Upper lobe of right lung (tissue), 1 donor: ENCODE measurements at places on chromosomes 3 and 15. TPM values are rescaled to one million over a fixed set of nuclear protein-coding genes. Genes with fewer than 3 reads are reported as not detected.

- no peaks in the 10 kb centered on the region for H3K36me3 ChIP-seq
- no peak overlapping the region for H3K27ac ChIP-seq
- DNase-seq = no peak
- no peaks in the 10 kb centered on the region for H3K27me3 ChIP-seq
- H3K4me3 ChIP-seq = no peak overlapping the region
Measured at GRCh38 chr3:156010829-156011228, 109.5 kb upstream of the KCNAB1 start.

- H3K4me3 ChIP-seq = no peak overlapping the region
- H3K36me3 ChIP-seq = no peaks in the 10 kb centered on the region
- no peaks in the 10 kb centered on the region for H3K27me3 ChIP-seq
- no peaks in the 10 kb centered on the region for H3K4me1 ChIP-seq
- no peak overlapping the region for H3K27ac ChIP-seq
- DNase-seq = no peak
Measured at GRCh38 chr3:70248856-70249255, 63.6 kb downstream of the MDFIC2 start.

GRCh38 chr15:69346112-69346511 lies 47.4 kb downstream of the PAQR5 start:
- no peak overlapping the region for H3K27ac ChIP-seq
- DNase-seq = no peak
- H3K27me3 ChIP-seq = no peaks in the 10 kb centered on the region
- no peaks in the 10 kb centered on the region for H3K4me1 ChIP-seq

GRCh38 chr15:101446518-101447167 lies 42.9 kb downstream of the PCSK6 start:
- no peaks in the 10 kb centered on the region for H3K36me3 ChIP-seq
- no peak for DNase-seq
- peak overlapping the region; percentile 1 for H3K27ac ChIP-seq
- H3K27me3 ChIP-seq = no peaks in the 10 kb centered on the region
- H3K4me3 ChIP-seq = no peak overlapping the region

- peaks cover 10% of the 10 kb centered on the region for H3K4me1 ChIP-seq
- DNase-seq = no peak
- H3K4me3 ChIP-seq = no peak overlapping the region
- H3K27ac ChIP-seq = no peak overlapping the region
Measured at GRCh38 chr3:132726341-132726823, 4.2 kb upstream of the NPHP3 start.

DNA sequence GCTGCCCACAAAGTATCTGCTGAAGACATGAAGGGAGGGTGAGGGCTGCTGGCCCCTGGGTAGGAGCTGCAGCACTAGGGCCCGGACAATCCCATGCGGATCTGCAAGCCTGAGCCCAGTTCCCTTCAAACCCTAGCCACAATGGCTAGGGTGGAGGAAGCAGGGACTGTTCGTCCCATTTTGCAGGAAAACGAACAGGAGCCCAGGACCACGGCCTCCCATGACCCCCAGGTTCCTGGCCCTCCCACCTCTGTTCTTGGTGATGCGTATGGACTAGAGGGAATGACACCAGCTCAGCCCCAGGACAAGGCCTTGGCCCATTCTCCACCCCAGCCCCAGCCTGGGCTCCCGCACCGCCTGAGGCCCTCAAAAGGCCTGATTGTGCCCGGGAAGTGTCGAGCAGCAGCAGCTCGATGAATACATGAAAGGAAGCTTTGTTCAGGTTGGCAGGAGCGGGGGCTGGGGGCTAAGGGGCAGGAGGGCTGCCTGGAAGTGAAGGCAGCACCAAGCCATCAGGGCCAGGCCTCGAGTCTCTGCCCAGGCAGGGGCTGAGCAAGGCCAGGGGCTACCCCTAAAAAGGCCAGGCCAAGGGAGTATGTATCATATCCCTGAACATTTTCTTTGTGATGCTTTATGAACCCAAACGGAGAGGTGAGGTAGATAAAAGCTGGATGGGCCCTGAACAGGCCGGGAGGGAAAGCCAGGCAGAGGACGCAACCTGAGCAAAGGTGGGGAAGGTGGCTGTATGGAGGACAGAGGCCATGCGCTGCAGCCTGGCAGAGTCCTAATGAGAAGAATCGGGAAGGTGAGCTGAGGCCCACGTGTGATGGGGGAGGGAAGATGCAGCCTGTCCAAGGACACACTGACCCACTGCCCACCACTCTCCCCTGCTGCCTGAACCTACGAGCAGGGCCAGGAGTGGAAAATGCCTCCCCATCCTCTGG lies 12.2 kb downstream of the SEMA7A start:
- no peaks in the 10 kb centered on the region for H3K36me3 ChIP-seq
- no peaks in the 10 kb centered on the region for H3K27me3 ChIP-seq
- DNase-seq = no peak
- H3K4me1 ChIP-seq = peaks cover 10% of the 10 kb centered on the region
- H3K4me3 ChIP-seq = no peak overlapping the region
- no peak overlapping the region for H3K27ac ChIP-seq

GRCh38 chr3:24258260-24258659 lies 236.4 kb downstream of the THRB start:
- no peak overlapping the region for H3K4me3 ChIP-seq
- DNase-seq = no peak
- H3K27me3 ChIP-seq = no peaks in the 10 kb centered on the region
- no peak overlapping the region for H3K27ac ChIP-seq

GRCh38 chr15:52765785-52766184 lies 24.4 kb downstream of the ONECUT1 start:
- no peak overlapping the region for H3K4me3 ChIP-seq
- DNase-seq = no peak
- no peaks in the 10 kb centered on the region for H3K4me1 ChIP-seq
- H3K27me3 ChIP-seq = peaks cover 26% of the 10 kb centered on the region

- H3K4me3 ChIP-seq = no peak overlapping the region
- H3K4me1 ChIP-seq = no peaks in the 10 kb centered on the region
- no peak for DNase-seq
- no peak overlapping the region for H3K27ac ChIP-seq
- H3K27me3 ChIP-seq = no peaks in the 10 kb centered on the region
- no peaks in the 10 kb centered on the region for H3K36me3 ChIP-seq
Measured at GRCh38 chr15:53580366-53580765, 179.1 kb downstream of the WDR72 start.

DNA sequence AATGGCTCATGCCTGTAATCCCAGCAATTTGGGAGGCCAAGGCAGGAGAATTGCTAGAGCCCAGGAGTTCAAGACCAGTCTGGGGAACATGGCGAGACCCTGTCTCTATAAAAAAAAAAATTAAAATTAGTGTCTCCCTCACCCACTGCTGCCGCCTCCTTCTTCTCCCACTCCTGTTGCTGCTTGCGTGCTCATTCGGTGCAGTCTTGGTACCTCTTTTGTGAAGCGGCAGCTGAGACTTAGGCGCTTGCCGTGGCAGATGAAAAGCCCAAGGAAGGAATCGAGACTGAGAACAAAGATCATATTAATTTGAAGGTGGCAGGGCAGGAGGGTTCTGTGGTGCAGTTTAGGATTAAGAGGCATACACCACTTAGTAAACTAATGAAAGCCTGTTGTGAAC lies 20.0 kb downstream of the GLB1 start:
- H3K27ac ChIP-seq = no peak overlapping the region
- H3K4me1 ChIP-seq = no peaks in the 10 kb centered on the region
- no peaks in the 10 kb centered on the region for H3K27me3 ChIP-seq
- no peak for DNase-seq

- H3K4me3 ChIP-seq = peak overlapping the region; percentile 87
- H3K4me1 ChIP-seq = peaks cover 9% of the 10 kb centered on the region
- H3K27ac ChIP-seq = peak overlapping the region; percentile 85
- DNase-seq = no peak
Measured at GRCh38 chr3:16885593-16886302, 993 bp downstream of the PLCL2 start.

- no peak for DNase-seq
- peaks cover 60% of the 10 kb centered on the region for H3K36me3 ChIP-seq
- H3K27ac ChIP-seq = no peak overlapping the region
- peaks cover 19% of the 10 kb centered on the region for H3K4me1 ChIP-seq
- H3K4me3 ChIP-seq = no peak overlapping the region
- H3K27me3 ChIP-seq = no peaks in the 10 kb centered on the region
Measured at GRCh38 chr3:148999806-149000205, 8.5 kb downstream of the GYG1 start.

DNA sequence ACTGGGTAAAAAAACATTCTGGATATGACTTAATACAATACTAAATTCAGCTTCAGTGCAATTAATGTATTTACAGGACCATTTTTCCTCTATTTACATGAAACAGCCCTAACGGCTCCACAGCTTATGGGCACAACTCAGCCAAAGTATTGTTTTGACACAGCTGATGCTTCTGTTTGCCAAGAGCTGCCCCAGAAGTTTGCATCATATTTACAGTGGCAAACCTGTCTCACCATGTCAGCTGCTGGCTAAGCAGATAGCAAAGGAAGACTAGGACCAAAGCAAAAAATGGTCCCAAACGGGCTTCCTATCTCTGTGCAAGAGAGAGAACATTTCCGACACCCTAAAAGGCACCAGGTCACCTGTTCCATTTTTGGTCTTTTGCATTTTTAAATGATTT lies 94.5 kb downstream of the ADAMTS9 start:
- no peak for DNase-seq
- H3K27me3 ChIP-seq = no peaks in the 10 kb centered on the region
- H3K27ac ChIP-seq = no peak overlapping the region
- H3K4me1 ChIP-seq = no peaks in the 10 kb centered on the region
- no peak overlapping the region for H3K4me3 ChIP-seq

- peak overlapping the region; percentile 68 for H3K4me3 ChIP-seq
- peak overlapping the region; percentile 80 for H3K27ac ChIP-seq
- no peaks in the 10 kb centered on the region for H3K27me3 ChIP-seq
- no peaks in the 10 kb centered on the region for H3K36me3 ChIP-seq
Measured at GRCh38 chr3:194139071-194139813, 3.3 kb downstream of the HES1 start.

The LXN gene
- 20.9 TPM for total RNA-seq

DNA sequence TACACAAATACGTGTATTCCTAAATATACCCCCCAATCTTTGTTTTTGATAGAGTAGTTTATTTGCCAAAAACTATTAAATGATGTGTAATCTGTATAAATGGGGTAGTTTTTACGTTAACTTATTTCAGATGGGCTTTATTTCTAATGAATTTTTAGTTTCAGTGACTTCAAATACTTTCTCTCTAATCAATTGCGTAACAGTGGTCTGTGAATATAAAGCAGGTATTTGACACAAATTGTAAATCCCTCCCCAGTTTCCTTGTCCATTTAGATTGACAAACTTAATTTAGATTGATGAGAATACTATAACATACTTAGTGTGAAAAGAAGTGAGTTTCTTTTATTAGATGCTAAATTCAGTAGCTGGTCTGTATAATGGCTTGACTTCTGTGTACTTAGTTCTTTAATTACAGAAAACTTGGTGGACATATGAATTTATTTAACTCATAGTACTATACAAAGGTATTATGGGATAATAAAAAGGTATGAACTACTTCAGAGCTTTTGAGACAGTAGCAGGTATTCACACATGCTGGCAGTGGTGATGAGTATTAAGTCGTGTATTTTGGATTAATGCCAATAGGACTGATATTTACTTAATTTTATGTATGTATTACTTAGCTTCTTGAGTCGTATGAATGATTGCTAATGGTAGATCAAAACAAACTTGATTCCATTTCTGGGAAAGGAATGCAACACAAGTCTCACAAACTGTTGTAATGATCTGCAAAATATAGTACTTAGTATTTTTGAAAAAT lies 81.6 kb downstream of the STT3B start:
- DNase-seq = no peak
- no peak overlapping the region for H3K4me3 ChIP-seq
- peaks cover 15% of the 10 kb centered on the region for H3K4me1 ChIP-seq
- H3K36me3 ChIP-seq = peaks cover 18% of the 10 kb centered on the region
- H3K27ac ChIP-seq = no peak overlapping the region

DNA sequence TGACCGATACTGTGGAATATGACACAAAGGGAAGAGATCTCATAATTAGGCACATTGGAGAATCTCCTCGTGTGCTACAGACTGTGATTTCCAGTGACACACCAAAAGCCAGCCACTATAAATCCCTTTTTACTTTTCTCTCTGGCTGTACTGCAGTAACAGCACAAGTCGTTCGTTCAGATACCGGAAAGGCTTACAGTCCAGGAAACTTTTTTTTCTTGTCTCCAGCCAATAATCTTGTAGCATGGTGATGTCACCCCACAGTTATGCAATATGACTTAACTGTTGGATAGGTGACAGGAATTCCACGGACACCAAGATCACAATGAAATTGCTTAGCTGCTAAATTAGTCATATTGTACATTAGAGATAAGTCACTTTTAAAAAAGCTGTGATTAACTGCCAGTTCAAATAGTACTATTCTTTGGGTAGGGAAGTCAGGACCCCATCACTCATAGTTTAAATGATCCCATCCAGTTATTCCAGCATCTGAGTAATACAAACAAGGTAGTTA lies 36.3 kb upstream of the TSC22D2 start:
- H3K4me3 ChIP-seq = peak overlapping the region; percentile 27
- DNase-seq = no peak
- H3K27ac ChIP-seq = peak overlapping the region; percentile 40
- H3K36me3 ChIP-seq = no peaks in the 10 kb centered on the region
- H3K4me1 ChIP-seq = peaks cover 9% of the 10 kb centered on the region
- H3K27me3 ChIP-seq = no peaks in the 10 kb centered on the region

DNA sequence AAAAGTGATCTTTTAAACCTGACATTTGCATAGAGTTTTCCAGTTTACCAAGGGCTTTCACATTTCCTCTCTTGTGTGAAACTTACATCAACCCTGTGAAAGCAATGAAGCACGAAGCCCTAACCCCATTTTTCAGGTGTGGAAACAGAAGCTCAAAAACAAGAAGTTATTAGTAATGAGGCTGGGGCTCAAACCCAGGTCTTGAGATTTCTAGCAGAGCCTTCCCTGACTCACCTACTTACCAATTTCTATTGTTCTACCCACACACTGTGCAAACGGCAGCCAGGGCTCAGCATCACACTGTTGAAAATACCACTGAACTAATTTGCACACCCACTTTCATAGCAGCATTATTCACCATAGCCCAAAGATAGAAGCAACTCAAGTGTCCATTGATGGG lies 117.8 kb upstream of the IGF1R start:
- peaks cover 10% of the 10 kb centered on the region for H3K27me3 ChIP-seq
- DNase-seq = no peak
- H3K4me3 ChIP-seq = no peak overlapping the region
- no peak overlapping the region for H3K27ac ChIP-seq

The CERS3 gene
- total RNA-seq = not detected

GRCh38 chr3:182258538-182259177 lies 534.6 kb upstream of the ATP11B start:
- H3K4me3 ChIP-seq = no peak overlapping the region
- no peak for DNase-seq
- H3K4me1 ChIP-seq = no peaks in the 10 kb centered on the region
- H3K27ac ChIP-seq = no peak overlapping the region

The PLA2G4F gene
- total RNA-seq = 104 TPM

DNA sequence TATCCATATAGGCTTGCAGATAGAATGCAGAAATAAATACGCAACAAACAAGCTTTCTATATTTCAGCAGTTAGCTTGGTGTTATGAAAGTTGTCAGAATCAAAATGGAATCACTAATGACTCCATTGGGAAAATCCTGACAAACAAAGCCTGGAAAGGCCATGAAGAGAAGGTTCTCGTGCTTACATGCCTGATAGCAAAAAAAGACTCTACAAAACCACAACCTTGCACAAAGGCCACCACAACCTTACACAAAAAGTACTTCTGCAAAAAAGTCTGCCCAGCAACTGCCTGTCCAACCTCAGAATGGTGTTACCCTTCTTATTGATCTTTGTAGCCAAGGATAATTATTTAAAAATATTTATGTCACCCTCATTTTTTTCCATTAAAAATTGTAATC lies 14.4 kb upstream of the PLSCR1 start:
- no peaks in the 10 kb centered on the region for H3K4me1 ChIP-seq
- H3K36me3 ChIP-seq = no peaks in the 10 kb centered on the region
- DNase-seq = no peak
- no peak overlapping the region for H3K4me3 ChIP-seq
- no peak overlapping the region for H3K27ac ChIP-seq
